ENCODE measurements at places on chromosomes 12 and 14. TPM values are rescaled to one million over a fixed set of nuclear protein-coding genes. Genes with fewer than 3 reads are reported as not detected.

Gene CCDC175
- not detected for total RNA-seq

Gene ABHD12B
- not detected for total RNA-seq

Gene SPX
- 1.4 TPM for total RNA-seq

Gene KCNH5
- not detected for total RNA-seq

Gene KRT86
- 2.7 TPM for total RNA-seq

Gene SERPINA6
- not detected for total RNA-seq

Gene AREL1
- 65.9 TPM for total RNA-seq

DNA sequence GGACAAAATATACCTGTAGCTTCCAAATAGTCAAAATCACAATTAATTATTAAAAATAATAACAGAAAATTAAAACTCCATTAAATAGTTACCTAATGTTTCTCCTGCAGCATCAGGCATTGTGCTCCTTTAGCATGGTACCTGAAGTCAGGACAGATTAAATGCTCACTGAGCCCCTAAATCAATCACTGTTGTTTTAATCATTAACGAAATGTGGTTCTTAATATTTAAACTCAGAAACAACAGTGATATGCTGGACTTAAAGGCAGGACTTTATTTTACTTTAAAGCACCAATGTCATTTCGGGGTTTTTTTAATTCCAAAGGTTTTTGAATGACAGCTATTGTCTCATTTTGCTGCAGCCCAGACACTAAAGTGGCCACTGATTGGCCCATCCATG, 2.0 kb upstream of the BMP4 start:
- no peak for DNase-seq

DNA sequence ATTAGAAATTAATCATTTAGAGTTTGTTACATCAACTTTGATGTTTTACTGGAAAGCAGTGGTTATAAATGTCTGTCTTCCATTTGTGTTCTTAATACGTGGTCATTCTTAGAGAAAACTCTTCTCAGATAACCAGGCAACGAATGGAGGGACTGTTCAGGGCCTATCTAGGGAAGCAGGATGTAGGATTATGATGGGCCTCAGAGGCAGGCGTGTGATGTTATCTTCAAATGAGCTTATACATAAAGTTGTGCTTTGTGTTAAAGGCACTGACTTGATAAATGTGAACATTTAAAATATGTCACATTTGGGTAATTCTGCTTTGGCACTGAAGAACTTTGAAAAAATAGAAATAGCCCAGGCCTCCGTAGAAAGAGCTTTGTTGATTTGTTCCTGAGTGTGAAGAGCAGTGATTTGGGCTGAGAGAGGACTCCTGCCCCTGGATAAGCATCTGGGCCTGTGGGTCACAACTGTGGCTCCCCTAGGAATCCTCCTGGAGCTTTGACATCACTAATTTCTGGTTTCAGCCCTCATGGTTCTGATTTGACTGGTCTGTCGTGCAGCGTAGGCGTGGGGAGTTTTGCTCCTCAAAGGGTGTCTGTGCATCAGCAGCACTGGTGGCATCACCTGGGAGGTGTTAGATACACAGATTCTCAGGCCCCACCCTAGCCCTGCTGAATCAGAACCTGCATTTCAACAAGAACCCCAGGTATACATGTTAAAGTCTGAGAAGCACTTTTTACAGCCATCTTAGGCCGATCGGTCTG, 55.4 kb downstream of the SAMD4A start:
- no peak for DNase-seq

DNA sequence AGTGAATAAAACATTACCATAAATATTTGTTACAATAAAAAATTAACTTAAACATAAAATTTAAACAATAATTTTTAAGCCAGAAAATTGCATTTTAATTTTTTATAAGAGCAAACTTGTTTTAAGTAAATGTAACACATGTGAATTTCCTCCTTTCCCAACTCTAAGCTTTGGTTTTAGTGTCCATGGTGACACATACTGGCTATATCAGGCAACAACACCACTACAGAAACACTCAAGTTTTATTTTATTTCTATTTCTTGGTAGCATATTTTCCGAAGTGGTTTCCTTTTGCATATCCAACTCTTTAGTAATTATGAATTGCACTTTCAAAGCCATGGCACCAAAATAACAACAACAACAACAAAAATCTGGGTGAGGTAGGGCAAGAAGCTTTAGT, 2.2 kb downstream of the NELL2 start:
- peak; percentile 68 for DNase-seq

DNA sequence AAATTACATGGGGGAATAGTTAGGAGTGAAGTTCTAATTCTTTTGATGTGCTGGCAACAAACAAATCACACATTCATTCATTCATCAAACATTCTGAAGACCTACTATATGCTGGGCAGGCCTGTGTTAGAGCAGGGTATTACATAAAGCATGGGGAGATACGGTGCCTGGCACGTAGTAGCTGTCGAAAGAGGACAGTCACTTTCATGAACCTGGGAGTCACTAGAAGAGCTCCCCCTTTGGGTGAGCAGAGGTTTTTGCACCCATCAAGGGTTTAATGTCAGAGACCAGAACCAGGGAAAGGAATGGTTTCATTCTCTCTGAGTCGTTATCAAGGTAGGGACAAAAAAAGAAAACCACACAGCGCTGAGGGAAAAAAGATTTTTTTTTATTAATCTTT, 10.0 kb downstream of the LHX5 start:
- DNase-seq, result no peak

DNA sequence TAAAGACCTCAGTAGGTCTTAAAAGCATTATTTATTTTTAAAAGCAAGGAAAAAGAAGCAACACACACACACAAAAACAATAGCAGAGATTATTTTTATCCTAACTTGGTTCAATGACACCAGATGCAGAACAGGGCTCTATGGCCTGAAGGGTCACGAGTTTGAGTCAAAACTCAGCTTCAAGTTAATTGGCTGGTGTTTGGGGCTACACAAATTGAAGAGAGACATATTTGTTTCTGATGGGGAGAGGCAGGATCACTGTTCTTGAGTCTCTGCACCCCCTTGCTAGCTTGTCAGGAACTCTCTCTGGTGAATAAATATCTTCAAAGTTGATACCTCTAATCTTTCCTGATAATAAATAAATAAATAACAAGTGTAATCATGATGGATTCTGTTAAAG, 466.1 kb downstream of the PRKD1 start:
- no peak for DNase-seq

DNA sequence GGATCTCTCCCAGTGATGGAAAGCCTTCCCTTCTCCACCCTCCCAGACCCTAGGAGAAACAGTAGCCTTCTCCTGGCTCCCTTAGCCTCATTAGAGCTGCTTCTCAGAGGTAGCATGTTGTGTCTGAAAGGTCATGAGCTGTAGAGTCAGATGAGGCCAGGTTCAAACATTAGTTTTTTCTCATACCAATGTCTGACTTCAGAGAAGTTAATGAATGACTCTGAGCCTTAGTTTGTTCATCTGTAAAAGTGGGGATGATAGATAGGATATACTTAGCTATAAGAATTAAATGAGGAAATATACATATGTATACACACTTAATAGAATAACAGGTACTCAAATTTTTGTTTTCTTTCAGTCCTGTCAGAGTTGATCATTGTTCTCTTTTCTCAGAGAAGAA, 523 bp downstream of the SLC6A13 start:
- DNase-seq, result no peak

DNA sequence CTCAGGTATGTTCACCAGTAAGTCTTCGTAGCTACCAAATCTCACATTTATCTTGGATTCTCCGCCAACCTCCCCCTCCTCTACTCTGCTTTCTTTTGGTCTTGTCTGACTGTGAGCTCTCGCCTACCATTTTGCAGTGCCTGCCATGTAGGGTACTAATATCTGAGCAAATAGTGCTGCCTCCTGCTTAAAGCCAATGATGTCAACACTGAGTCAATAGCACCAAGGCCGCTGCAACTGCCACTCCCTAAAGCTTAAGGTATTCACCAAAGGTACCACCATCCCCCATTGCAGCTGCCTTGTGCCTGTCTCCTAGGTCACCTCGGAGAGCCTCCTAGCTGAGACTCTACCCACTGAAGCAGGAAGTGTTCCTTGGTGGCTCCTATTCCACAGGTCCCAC, 114.8 kb upstream of the FUT8 start:
- DNase-seq, result no peak
